IMR-90 (cell line): ENCODE measurements at places on chromosomes 12 and 14.

- DNase-seq, result no peak
Observed at GRCh38 chr14:49212721-49213120, 373.5 kb downstream of the RPS29 start.

GRCh38 chr14:96417254-96417653 lies 25.3 kb downstream of the AK7 start:
- DNase-seq, result no peak

DNA sequence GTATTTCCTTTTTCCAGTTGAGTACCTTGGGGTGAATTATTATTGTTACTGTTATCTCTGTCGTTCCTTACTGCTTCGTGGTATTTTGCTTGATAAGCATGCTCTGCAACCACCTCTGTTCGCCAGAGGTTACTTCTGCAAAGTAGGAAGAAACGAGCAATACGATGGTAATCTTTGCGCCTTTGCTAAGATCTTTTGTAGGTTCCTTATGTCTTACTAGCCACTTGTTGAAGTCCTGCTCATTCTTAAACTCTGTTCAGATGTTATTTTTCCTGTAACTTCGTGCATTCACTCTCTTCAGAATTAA lies 729 bp upstream of the M6PR start:
- no peak for DNase-seq

DNA sequence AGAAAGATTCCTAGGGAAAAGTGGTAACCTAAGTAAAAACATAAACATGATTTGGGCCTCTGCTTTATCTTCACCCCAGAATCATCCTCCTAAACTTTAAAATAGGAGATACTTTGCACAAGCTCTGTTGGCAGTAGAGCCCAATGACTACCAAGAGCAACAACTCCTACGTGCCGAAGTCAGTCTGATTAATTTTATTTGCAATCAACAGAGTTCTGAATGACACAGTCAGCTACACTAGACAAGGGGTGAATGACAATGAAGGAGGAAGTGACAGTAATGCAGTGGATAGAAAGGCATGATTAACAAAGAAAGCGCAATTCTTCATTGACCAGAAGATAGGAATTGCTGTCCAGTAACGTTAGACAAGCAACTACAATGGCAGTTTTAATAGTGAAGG lies 957.9 kb upstream of the USP15 start:
- no peak for DNase-seq

DNA sequence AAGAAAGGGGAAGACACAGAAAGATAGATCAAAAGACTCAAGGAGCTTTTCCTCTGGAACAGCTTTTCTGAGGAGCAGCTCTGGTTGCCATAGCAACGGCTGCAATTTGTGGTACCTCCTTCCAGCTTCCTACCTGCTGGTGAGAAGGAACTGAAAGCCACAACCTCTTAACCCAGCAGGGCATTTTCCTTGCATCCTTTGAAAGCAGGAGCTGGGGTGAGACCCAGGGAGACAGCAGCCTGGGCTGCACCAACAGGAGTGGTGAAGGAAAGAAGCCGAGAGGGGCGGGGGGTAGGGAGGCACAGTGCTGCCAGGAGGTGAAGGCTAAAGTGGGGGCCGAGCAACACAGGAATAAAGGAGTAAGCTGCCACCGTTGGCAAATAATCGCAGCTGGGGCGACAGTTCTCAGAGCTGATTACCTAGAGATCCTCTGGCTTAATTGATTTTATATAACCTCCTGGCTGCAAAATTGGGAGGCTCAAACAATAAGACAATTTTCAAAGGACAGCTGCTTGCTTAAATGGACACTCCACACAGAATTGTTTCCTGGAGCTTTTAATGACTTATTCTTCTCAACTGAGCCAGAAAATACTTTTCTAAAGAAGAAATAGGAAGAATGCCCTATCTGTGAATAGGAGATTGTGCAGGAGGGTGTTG lies 129.4 kb downstream of the RPAP3 start:
- no peak for DNase-seq

- peak; percentile 68 for DNase-seq
Observed at GRCh38 chr12:47350062-47350408, 270.3 kb upstream of the AMIGO2 start.

GRCh38 chr12:110269622-110270124 lies 11.4 kb upstream of the ATP2A2 start:
- peak; percentile 84 for DNase-seq
